HuH-7.5 (cell line): ENCODE measurements at places on chromosomes 7 and 10.

GRCh38 chr10:45379891-45380540 lies 6.0 kb downstream of the ALOX5 start:
- no peak for DNase-seq

- DNase-seq: no peak
Measured at GRCh38 chr7:121696954-121697353, 176.0 kb upstream of the PTPRZ1 start.

DNA sequence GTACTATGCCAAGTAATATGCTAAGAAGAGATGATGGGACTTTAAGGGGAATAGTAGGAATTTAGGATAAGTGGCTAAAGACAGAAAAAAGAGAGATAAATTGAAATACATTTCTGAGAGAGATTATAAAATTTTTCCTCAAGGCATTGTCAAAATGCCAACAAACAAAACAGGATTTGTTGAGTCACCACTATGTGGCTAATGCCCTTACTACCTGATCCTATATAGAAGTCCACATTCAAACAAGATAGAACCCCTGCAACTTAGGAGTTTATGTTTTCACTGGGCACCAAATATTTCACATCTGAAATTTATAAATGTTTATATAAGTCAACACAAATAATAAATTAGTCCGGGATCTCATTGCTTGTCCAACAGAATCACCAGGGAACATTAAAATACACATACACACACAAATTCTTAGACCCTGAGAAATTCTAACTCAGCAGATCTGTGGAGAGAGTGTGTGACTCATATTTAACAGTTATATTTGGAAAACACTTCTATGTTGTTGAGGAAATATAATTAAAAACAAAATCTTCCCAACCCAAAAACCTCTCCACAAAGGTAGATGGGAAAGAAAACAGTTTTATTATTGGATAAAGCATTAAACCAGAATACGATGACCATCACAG lies 154.3 kb downstream of the PPP1R3A start:
- no peak for DNase-seq

- no peak for DNase-seq
Measured at GRCh38 chr10:19767876-19768275, 48.4 kb upstream of the PLXDC2 start.

- DNase-seq: no peak
Measured at GRCh38 chr7:5501465-5501864, 77.8 kb upstream of the TNRC18 start.

DNA sequence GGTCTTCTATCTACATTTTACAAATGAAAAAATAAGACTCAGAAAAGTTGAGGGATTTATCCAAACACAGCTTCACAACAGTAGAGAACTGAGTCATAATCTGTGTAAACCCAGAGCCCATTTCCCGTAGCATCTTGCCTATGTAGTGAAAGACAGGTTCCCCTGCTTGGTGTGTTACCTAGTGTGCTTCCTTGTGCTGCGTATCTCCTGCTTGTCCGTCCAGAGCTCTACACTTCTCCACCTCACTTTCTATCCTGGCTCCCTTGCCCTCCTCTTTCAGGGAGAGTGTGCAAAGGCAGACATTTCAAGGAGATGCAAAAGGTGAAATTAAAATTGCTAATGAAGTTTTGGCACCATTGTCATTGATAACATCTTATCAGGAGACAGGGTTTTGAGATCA lies 1.4 kb upstream of the ASNS start:
- no peak for DNase-seq
